Activated T-cell treated with anti-CD3 and anti-CD28 coated beads for 24 hours (primary cell): ENCODE measurements at places on chromosomes 1 and 21.

- no peak for DNase-seq
Measured at GRCh38 chr1:41073971-41074370, 52.4 kb upstream of the SLFNL1 start.

DNA sequence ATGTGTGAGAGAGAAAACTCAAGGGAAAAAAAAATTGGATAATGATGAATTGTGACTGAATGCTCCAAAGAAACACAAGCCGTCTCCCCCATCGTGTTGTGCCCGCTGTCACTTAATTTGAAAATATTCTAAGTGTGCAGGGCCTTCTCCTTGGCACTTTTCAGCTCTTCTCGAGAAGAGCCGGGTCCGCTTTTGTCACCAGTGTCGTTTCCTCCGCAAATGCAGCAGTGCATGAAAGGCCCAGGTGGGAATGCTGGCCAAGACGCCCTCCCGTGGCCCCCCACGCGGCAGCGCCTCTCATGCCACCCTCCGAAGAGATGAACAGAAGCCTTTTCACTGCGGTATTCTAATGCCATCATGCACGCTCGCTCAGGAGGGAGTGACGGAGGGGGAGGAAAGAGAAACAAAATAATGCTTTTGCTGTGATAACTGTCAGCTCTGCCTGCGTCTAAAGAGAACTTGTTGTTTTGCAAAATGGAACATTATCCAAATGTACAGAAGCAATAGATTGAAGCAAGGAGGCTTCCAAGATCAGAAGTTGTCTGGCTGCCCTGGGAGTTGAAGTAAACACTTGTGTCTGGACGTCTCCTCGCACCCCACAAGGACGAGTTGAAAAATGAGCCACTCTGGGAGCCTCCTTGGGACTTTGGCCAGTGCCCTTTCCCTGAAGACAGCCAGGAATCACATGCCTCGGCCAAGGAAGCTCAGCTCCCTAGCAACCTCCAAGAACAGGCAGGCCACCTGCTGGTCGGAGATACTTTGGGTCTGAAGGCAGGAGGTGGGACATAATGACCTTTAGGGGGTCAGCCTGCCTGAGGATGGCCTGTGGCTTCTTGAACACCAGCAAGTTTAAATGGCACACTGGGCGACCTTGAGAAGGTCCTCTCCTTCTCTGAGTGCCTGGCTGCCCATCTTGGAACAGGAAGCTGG, 166.1 kb upstream of the ZC3H12A start:
- DNase-seq = no peak

DNA sequence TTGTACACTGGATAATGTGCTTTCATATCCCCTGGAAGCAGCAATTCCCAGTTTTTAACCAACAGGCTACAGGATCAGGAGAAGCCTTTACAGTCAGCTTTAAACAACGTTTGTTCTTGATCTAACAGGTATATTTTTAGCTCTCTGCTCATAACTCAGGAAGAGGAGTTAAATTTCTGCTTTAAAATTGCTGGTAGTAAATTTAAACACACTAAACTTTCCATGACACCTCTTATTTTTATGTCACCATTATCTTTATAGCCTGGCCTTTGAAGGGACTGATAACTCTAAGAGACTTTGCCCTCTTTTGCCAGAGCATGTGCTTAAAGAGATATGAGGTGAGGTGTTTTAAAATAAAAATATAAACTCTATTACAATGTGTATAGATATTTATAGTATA, 119.6 kb upstream of the BRINP3 start:
- DNase-seq = no peak

DNA sequence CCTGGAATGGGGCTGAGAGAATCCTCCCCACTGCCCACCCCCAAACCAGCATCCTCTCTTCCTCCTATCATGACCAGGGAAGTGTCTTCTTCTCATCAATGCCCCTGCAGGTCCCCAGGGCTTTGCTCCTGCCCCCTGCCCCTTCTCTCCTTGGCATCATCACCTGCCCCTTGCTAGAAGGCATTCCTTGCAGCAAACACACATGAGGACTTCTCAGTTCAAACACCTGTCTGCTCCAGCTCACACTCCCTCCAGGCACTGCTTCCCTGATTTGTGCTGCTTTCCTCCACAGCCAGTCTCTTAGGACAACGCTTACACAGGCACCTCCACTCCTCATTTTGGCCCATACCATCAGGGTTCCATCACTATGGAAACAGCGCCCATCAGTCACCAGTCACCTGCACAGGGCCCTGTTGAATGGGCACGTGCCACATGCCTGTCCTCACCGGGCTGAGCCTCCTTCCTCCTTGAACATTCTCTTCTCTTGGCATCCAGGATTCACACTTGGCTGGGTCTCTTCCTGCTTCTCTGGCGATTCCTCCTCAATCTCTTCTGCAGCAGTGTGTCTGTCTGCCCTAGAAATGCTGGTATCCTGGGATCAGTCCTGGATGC, 81.9 kb upstream of the EDN2 start:
- no peak for DNase-seq

DNA sequence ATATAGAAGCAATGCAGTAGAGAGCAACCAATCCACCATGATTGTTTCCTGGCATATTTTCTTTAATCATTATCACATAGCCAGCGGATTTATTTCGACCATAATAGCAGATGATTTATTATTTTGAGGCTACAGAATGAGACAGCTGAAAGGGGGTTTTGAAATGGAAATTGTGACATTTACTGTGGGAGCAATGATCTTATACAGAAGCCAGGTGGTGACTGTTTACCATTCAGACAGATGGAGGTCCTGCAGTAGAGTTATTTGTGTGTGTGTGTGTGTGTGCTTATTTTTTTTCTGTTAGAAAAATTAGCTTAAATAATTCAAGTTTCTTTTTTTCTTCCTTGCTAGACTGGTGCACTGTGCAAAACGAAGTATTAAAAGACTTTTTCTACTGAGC, 1784.5 kb downstream of the MRPL39 start:
- DNase-seq = no peak

- no peak for DNase-seq
Measured at GRCh38 chr1:30829889-30830288, 72.3 kb upstream of the LAPTM5 start.

DNA sequence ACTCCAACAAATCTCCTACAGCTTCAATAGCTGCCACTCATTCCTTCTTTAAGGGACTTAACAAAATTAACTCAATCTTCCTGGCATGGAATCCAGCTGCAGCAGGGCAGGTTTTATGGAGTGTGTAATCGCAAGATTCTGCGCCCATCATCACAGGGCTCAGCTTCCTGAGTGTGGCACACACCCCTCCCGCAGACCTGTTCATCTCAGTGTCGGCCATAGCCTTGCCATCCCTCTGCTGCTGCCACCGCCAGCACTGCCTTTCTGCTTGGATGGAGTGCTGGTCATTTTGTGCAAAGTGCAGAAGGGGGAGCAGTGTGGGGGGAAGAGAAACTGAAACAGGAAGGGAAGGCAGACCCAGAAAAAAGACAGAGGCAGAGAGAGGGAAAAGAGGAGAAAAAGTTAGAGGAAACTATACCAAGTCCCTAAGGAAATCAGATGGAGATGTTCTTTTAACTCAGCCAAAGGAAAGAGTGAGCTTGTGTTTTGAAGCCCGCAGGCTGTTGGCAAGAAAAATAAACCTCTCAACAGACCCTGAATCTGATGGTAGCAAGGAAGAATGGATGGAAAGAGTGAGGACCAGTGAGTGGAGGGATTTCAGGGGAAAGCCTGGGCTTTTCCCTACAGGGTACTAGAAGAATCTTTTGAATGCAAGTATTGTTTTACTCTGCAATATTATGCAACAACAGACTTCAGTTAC, 324.2 kb downstream of the SEC16B start:
- no peak for DNase-seq

DNA sequence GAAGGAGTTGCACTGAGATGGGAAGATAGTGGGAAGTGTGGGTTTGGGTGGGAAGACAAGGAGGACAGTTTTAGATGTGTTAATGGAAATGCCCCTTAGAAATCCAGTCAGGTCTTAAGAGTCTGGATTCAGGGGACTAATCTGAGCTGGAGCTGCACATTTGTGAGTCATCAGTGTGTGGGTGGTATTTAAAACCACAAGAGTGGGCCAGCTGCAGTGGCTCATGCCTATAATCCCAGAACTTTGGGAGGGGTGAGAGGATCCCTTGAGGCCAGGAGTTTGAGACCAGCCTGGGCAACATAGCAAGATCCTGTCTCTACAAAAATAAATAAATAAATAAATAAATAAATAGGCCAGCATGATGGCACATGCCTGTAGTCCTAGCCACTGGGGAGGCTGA, 40.9 kb upstream of the SLC6A9 start:
- DNase-seq = no peak

DNA sequence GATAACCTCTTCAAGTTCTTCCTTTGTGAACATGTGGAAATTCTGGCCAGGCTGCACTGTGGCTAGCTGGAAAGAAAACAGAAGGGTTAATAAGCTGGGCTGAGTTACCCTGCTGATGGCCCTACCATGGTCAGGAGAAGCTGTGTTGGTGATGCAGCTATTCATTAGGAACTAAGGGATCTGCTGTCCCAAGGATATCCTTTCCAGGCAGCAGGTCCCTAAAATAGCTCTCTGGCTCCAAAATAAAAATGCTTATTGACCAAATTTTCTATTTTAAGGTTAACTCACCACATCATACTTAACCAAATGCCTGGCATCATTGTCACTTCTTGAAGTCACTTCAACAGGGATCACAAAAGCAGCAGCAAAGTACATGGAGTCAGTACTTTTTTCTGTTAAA, 4.3 kb upstream of the SORT1 start:
- no peak for DNase-seq

DNA sequence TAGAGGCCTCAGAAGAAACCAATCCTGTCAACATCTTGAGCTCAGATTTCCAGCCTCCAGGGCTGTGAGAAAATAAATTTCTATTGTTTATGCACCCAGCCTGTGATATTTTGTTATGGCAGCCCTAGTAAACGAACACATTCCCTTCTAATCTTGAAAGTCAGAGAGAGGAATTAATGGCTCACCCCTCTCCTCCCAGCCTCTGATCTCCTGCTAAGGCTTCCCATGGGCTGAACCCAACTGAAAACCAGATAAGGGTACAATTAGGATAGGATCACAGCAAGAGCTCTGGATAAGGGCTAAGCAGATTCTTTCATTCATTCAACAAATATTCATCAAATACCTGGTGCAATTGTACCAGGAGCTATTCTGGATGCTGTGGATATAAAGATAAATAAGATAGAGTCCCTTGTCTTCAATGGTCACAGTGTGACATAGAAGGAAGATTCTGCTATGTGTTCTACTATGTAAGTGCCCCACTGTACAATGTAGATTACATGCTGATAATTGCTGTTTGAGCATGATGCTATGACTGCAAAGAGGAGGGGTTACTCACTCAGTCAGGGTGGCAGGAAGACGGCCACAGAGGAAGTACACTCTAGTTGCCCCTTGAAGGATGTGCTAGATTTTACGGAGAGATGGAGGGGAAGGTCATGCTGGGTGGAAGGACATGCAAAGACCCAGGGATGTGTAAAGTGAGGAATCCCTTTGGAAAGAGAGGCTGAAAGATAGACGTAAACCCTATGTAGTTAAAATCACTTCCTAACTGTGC, 203.3 kb upstream of the JUN start:
- DNase-seq = no peak

GRCh38 chr1:10674700-10675609, 121.5 kb downstream of the CASZ1 start:
- DNase-seq = no peak

- no peak for DNase-seq
Measured at GRCh38 chr1:224769452-224770335, 153.6 kb downstream of the CNIH3 start.

- DNase-seq = no peak
Measured at GRCh38 chr1:43936431-43937151, 3.0 kb downstream of the ARTN start.

GRCh38 chr1:98129491-98129890, 208.7 kb upstream of the DPYD start:
- no peak for DNase-seq

DNA sequence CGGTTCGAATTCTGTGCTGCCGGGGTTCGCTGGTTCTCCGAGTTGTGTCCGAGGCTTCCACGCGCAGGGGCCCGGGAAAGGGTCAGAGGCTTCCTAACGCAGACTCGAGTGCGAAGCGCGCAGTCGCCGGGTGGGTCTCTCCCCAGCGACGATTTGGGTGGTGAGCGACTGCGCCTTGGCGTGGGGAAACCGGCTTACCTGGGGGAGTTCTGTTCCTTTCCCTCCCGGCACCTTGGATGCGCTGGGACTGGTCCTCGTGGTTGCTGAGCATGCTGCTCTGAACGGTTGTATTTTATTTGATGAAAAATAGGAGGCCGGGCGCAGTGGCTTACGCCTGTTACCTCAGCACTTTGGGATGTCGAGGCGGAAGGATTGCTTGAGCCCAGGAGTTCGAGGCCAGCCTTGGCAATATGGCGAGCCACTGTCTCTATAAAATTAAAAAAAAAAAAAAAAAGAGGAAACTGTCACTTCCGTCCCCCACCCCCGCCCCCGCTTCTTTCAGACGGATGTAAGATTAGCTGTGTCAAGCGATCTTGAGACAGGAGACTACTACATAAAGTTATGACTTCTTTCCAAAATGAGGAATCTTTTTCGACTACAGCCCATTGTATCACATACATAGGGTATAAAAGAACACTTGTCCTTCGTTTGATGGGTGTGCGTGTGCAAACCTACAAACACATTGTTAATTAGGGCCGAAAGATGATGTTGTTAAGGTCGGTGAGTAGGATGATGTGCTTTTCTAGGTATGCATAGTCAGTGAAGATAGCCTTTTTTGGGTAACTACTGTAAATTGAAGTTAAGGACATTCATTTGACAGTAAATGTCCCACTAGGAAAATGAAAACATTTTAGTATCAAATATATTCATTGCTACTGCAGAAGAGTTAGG, at the start of gene CCDC18:
Gene CCDC18 (plus strand): TSS at position 2 of the 891 bp plus-strand sequence. CDS start 2,638 bp downstream, outside the sequence.
- no peak for DNase-seq

GRCh38 chr1:923131-923990, at the start of gene SAMD11:
TSS of gene SAMD11 (plus strand) at chr1:923923. CDS start at chr1:924432, 509 bp downstream.
- peak; percentile 34 for DNase-seq

GRCh38 chr1:104238991-104239390, 489.3 kb downstream of the AMY1C start:
- no peak for DNase-seq

DNA sequence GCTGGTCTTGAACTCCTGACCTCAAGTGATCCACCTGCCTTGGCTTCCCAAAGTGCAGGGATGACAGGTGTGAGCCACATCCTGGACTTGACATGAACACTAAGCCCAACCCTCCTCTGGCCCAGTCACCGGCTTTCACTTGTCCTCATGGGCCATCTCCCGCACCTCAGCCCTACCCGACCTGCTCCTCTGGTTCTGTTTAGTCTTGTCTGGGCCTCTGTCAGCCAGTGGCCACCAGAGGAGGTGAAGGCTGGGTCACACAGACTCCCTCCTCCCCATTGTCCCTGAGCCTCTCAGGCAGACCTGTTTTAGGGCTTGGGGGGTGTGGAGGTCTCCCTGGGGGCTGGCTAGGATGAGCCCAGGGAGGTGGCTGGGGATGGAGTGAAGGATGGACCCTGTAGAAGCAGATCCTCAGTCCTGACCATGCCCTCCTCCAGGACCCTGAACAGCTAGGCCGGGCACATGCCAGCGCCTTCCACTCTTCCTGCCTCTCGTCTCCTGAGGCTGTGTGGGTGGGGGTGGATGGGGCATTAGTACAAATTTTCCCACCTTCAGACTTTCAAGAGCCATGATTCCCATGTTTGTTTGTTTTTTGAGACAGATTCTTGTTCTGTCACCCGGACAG, 26.1 kb upstream of the UMODL1 start:
- no peak for DNase-seq

- DNase-seq = no peak
Measured at GRCh38 chr1:198575798-198576641, 35.5 kb upstream of the ATP6V1G3 start.
